Pulmonary artery endothelial cell (primary cell): ENCODE measurements at places on chromosomes 7 and 10. TPM values are rescaled to one million over a fixed set of nuclear protein-coding genes. Genes with fewer than 3 reads are reported as not detected.

GRCh38 chr7:117689406-117689805 is 183.8 kb downstream of the CTTNBP2 start:
- no peak for DNase-seq

Gene HOXA10
- total RNA-seq, result 0.07 and 0.14 TPM in 2 replicates

Gene VWA2
- total RNA-seq, result not detected in 2 replicates

DNA sequence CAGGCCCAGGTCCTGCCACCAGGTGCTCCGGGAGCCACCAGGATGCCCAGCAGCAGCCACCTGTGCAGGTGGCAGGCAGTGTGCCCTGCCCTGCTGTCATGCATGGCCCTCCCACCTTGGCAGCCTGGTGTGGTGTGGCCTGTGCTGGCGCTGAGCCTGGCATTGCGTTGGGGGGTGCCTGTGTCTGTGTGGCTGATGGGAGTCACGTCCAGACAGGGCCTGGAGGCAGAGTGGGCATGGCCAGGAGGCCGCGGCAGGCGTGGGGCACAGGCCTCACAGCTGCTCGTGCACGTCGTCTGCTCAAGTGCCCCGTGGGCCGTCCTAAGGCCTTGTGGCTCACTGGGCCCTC is 8.7 kb downstream of the TTYH3 start:
- DNase-seq, result no peak

DNA sequence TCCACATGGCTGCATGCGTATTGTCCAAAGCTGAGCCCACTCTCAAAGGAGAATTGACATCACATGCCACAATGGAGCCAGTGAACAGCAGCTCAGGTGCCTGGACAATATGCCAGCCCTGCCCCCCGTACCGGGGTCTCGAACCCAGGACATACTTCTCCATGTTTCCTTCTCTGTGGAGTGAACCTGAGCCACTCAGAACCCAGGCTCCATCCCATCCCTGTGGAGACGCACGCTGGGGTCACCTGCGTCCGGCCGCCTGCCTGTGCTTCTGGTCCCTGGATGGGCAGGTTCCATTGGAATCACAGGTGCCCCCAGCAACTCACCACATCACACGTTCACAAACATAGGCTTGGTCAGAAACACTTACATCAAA is 229.8 kb downstream of the DNAJB6 start:
- DNase-seq, result no peak

Gene DUSP5
- 18.9 and 21.6 TPM in 2 replicates for total RNA-seq

Gene TAS2R60
- not detected in 2 replicates for total RNA-seq

DNA sequence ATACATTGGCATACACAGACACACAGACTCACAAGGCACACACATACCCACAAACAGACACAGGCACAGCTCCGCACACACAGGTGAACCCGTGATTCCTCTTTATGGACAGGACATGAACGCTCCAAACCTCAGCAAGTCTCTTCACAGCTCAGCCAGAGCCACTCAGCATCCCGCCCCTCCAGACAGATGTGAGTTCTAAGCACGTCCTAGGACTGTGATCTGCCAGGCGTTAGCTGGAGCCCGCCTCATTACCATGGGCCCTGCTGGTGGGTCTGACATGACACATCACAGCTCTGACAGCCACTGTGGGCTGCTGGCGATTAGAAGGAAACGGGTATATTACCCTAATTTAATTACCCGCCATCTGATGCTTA is 176.7 kb upstream of the PPP2R2D start:
- no peak for DNase-seq
